ENCODE measurements at places on chromosomes 1 and 21.

DNA sequence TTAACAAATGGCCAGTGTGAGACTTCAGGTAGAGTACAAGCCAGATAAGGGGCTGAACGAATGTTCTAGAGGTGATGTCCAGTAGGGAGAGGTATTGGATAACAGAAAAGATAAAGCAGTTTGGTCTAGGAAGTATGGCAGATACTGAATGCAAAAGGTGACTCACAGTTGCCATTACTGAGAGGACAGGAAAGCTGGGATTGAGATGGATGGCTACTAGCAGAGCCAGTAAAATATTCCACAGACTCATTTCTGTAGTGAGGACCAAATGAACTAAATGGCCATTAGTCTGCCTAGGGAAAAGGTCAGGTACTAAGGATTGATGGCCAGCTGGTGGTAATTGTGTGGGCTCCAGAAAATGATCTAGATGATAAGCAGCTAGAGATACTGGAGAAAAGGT lies 11.5 kb downstream of the MACO1 start:
- no peaks in the 10 kb centered on the region for H3K27me3 ChIP-seq
- DNase-seq = no peak
- H3K27ac ChIP-seq = no peak overlapping the region
- H3K4me1 ChIP-seq = peaks cover 24% of the 10 kb centered on the region

- H3K4me1 ChIP-seq = no peaks in the 10 kb centered on the region
- no peak overlapping the region for H3K4me3 ChIP-seq
- no peaks in the 10 kb centered on the region for H3K27me3 ChIP-seq
- H3K27ac ChIP-seq = no peak overlapping the region
- no peaks in the 10 kb centered on the region for H3K36me3 ChIP-seq
Observed at GRCh38 chr21:29384683-29385359, 86.1 kb downstream of the BACH1 start.

DNA sequence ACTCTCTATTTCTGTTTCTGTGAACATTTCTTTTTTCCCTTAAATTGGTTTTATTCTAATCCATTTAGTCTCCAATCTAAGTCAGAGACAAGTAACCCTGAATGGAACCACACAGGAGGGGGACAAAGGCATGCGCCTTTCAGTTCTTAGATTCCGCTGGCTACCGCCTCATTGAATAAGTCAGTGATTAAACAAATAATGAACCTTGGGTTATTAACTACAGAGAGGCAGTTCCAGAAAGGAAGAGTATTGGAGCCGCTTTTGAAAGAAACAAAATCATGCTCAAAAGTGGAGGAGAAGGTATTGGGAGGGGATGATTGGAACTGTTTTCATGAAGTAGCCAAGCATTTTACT lies 459.8 kb upstream of the DAB1 start:
- no peaks in the 10 kb centered on the region for H3K36me3 ChIP-seq
- H3K4me1 ChIP-seq = no peaks in the 10 kb centered on the region
- no peak overlapping the region for H3K4me3 ChIP-seq
- no peak overlapping the region for H3K27ac ChIP-seq
- no peaks in the 10 kb centered on the region for H3K27me3 ChIP-seq

DNA sequence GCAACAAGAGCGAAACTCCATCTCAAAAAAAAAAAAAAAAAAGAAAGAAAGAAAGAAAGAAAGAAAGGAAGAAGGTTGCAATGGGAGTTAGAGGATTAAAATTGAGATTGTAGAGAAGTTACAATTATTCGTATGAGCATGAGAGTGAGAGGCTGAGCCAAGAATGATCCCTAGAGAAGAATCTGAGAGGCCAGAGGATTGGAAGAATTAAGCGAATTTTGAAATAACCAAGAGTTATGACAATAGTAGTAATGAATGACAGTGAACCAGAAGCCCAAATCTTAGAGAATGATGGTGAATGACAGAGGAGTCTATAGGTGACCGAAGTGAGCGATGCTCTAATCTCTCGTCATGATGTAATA lies 369 bp upstream of the ZYG11B start:
- H3K4me3 ChIP-seq = peak overlapping the region; percentile 73
- H3K4me1 ChIP-seq = peaks cover 25% of the 10 kb centered on the region
- peak overlapping the region; percentile 67 for H3K27ac ChIP-seq
- DNase-seq = no peak
- no peaks in the 10 kb centered on the region for H3K36me3 ChIP-seq
- H3K27me3 ChIP-seq = no peaks in the 10 kb centered on the region

DNA sequence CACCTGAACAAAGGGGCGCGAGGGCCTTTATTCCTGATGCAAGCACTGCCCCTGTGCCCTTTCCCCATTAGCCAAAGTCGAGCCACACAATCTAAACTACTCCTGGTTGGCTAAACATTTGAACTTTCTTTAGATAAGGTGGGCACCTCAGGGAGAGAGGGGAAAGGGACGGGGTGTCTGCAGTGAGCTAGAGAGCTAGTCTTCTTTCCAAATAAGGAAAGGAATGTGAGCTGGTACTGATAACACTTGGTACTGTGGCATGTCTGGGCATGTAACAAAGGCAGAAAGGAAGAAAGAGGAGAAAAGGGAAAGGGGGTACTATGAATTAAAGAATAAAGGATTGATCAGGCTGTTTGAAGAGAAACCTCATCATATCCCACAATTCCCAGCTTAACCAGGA lies 62.8 kb downstream of the OVGP1 start:
- DNase-seq = no peak
- no peaks in the 10 kb centered on the region for H3K36me3 ChIP-seq
- no peak overlapping the region for H3K27ac ChIP-seq
- no peak overlapping the region for H3K4me3 ChIP-seq

DNA sequence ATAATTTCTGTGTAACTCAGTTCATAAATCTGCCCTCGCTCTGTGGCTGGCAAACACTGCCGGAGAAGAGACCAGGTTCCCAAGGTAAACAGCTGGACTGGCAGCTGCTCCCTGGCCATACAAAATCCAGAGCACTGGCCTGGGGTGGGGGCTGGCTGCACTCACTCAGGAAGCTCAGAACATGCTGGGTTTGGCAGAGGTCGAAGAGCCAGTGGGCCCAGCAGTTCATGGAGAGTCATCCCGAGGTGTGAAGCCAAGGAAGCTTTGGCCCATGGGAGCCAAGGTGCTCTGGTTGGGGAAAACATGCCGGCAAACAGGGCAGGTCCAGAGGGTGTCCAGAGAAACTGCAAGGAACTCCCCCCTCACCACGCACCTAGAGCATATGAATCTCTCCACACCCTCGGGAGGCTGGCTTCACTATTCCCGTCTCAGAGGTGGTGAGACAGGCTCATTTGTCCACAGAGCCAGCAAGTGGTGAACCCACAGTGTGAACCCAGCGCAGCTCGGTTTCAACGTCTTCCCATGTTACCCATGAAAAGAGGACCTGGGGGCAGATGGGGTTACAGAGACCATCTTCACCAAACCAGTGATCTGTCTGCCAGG lies 102.4 kb downstream of the DMRTB1 start:
- H3K36me3 ChIP-seq = no peaks in the 10 kb centered on the region
- H3K4me1 ChIP-seq = peaks cover 18% of the 10 kb centered on the region
- H3K27me3 ChIP-seq = peaks cover 22% of the 10 kb centered on the region
- no peak overlapping the region for H3K27ac ChIP-seq

DNA sequence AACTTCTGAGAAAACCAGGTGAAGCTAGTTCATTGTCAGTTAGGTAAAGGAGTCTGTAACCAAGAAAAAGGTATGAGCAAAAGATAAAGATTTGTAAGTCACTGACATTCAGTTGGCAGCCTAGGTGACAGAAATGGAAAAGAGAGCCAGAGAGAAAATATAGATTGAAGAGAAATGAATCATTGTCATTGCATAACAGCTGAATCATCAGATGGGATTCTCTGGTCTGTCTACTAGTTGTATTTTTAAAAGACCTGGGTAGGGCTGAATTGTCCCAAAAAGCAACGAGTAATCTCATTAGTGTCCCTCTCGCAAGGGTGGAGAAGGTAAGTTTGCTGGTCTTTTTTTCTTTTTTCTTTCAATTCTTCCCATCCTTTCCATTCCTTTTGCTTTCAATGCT lies 36.6 kb downstream of the PTGS2 start:
- DNase-seq = no peak
- H3K4me1 ChIP-seq = peaks cover 2% of the 10 kb centered on the region
- H3K4me3 ChIP-seq = no peak overlapping the region

DNA sequence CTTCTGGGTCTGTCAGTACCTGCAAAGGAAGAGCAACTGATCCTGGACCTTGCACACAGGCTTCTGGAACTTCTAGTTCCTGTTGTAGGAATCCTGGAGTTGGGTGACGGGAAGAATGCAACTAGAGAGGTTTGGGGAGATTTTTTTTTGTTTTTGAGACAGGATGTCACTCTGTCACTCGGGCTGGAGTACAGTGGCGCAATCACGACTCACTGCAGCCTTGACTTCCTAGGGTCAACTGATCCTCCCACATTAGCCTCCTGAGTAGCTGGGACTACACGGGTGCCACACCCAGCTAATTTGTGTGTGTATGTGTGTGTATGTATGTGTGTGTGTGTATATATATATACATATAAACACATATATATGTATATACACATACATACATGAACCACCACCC lies 18.8 kb downstream of the ENTREP3 start:
- H3K27ac ChIP-seq = no peak overlapping the region
- H3K4me3 ChIP-seq = no peak overlapping the region
- H3K27me3 ChIP-seq = no peaks in the 10 kb centered on the region
- H3K4me1 ChIP-seq = peaks cover 12% of the 10 kb centered on the region
